ENCODE measurements at places on chromosomes 13 and 19.

DNA sequence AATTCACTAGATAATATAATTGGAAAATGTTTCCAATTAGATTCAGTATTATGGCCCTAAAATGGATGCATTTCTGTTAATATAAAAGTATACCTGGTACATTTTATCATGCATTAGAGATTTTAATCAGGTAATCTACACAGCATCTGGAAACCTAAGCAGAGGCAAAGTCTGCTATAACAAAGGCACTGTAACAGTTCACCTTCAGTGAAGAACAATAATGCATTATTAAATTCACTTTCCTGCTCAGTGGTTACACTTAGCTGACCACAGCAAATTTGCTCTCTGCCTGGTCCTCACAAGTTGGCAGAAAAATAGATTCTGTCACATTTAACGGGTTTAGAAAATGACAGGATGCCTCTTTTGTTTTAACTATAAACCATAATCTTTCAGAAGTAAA is 326.9 kb downstream of the DACH1 start:
- DNase-seq = no peak

GRCh38 chr13:102089177-102089576 is 312.7 kb downstream of the FGF14 start:
- peak; percentile 51 for DNase-seq

GRCh38 chr13:112845511-112846144 is 123.4 kb upstream of the MCF2L start:
- no peak for DNase-seq

GRCh38 chr19:37936166-37936565 is 29.2 kb downstream of the SIPA1L3 start:
- no peak for DNase-seq

DNA sequence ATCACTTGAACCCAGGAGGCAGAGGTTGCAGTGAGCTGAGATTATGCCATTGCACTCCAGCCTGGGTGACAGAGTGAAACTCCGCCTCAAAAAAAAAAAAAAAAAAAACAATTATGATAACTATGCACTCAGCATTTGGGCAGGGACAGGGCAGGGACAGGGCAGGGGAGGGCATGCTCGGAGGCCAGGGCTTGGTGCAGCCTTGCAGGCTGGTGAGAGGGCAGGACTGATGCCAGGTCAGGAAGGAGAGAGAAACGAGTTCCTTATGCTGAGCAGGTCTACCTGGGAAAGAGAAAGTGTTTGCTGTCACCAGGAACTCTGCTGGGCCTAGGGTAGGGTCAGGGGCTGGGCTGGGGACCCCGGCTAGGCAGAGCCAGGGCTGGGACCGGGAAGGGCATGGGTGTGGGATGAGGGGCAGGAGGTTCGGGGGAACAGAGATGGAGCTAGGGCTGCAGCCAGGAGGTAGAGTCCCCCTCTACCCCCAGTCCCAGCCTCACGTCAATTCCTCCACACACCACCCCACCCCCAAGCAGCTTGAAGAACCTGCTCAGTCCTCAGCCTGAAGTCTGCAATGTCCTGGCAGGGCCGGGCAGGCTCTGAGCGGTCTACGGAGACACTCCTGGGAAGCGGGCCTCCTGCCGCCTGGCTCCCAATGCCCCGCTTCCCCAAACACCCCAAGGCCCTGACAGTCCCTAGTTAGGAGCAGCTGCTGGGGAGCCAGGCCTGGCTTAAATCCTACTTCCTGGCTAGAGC is 2.8 kb downstream of the FXYD3 start:
- DNase-seq = no peak

DNA sequence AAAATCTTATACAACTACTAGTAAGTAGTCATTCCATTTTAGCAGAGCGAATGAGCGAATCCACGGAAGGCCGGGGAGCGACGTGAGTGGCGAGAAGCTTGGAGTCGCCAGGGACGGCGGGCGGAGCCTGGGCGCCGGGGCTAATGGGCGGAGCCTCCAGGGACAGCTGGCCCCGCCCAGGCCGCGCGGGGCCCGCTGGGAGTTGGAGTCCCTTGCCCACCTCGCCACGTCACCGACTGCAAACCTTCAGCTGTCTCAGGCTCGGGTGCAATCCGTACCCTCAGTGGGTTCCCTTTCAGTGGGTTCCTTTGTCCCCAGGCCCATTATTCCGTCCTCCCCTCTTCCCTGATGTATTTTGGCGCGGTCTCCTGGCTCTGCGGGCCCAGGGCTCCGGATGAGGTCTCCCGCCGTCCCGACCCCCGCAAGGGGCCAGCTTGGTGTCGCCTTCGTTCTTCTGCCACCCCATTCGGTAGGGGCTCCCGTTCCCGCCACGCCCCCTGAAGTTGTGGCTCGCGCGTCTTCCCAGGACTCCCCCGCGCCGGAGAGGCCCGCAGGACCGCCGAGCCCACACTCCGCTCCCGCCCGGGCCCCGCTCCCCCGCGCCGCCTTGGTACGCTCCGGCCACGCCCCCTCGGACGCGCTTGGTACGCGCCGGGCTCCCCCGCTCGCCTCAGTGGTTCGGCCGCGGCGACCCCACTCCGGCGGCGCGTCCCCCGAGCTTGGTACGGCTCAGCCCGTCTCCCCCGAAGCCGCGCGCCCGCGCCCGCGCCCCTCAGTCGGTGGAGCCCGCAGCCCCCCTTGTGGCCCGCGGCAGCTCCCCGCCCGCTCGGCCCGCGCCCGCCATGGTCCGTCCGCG is at the start of gene PTOV1:
Gene PTOV1, plus strand, starts transcription at position 673 of the 856 bp plus-strand sequence.
- peak; percentile 84 for DNase-seq
